ENCODE measurements at places on chromosomes 12 and 14. TPM values are rescaled to one million over a fixed set of nuclear protein-coding genes. Genes with fewer than 3 reads are reported as not detected.

Gene ARL6IP4
- 98.4 TPM for total RNA-seq

Gene SRSF5
- total RNA-seq: 96.0 TPM

Gene RIPK3
- not detected for total RNA-seq

Gene TMPRSS12
- not detected for total RNA-seq

Gene GUCY2C
- total RNA-seq: not detected

Gene CBX5
- total RNA-seq: 47.0 TPM

Gene CMA1
- not detected for total RNA-seq

Gene RNF212B
- not detected for total RNA-seq

Gene ZDHHC22
- not detected for total RNA-seq

Gene SAMD15
- total RNA-seq: 1.7 TPM

Gene C12orf60
- 0.59 TPM for total RNA-seq

Gene FGF23
- total RNA-seq: not detected

Gene TAS2R50
- total RNA-seq: 2.9 TPM

Gene RIN3
- total RNA-seq: 6.9 TPM

Gene KCNC2
- total RNA-seq: not detected

Gene AKAP6
- 10.1 TPM for total RNA-seq

Gene MYF6
- total RNA-seq: not detected

Gene NTF3
- 3.1 TPM for total RNA-seq

Gene MGAT4C
- total RNA-seq: 0.07 TPM

Gene ANO2
- total RNA-seq: 0.07 TPM

Gene BIN2
- not detected for total RNA-seq

Gene ABCD2
- under 0.01 TPM for total RNA-seq

Gene CS
- total RNA-seq: 159 TPM

Gene TAS2R14
- total RNA-seq: 4.3 TPM

Gene PRIMA1
- total RNA-seq: not detected

Gene BMP4
- 20.0 TPM for total RNA-seq

Gene KLRG1
- 0.78 TPM for total RNA-seq

Gene KCNJ8
- 9.1 TPM for total RNA-seq

Gene IFNG-AS1
- total RNA-seq: 0.07 TPM

Gene HOTAIR
- total RNA-seq: not detected

Gene ERBB3
- total RNA-seq: 0.10 TPM

Gene TSPAN8
- total RNA-seq: 108 TPM

Gene KRT74
- not detected for total RNA-seq

Gene CLEC14A
- total RNA-seq: 0.33 TPM

Gene KMT2D
- 73.0 TPM for total RNA-seq

Gene RABGGTA
- total RNA-seq: 22.6 TPM

Gene TIMM9
- 17.3 TPM for total RNA-seq

Gene DNAJC22
- 2.1 TPM for total RNA-seq

Gene KRT71
- not detected for total RNA-seq

Gene CIROP
- not detected for total RNA-seq

Gene GALNT8
- total RNA-seq: not detected

Gene FIGNL2
- under 0.01 TPM for total RNA-seq

Gene KSR2
- under 0.01 TPM for total RNA-seq

Gene PLD4
- 0.07 TPM for total RNA-seq

Gene SLC5A8
- total RNA-seq: not detected

Gene DYRK2
- 57.7 TPM for total RNA-seq

Gene TAS2R9
- not detected for total RNA-seq

Gene PROX2
- total RNA-seq: not detected

Gene GPRC5D
- total RNA-seq: 0.13 TPM

Gene NGB
- total RNA-seq: not detected

Gene PDZRN4
- total RNA-seq: 0.07 TPM

Gene KRT2
- not detected for total RNA-seq

Gene P2RX2
- not detected for total RNA-seq

Gene PPM1H
- total RNA-seq: 2.9 TPM

Gene LRTM2
- total RNA-seq: not detected

Gene EPYC
- not detected for total RNA-seq

Gene PRB2
- not detected for total RNA-seq
